ENCODE measurements at places on chromosomes 4 and X.

DNA sequence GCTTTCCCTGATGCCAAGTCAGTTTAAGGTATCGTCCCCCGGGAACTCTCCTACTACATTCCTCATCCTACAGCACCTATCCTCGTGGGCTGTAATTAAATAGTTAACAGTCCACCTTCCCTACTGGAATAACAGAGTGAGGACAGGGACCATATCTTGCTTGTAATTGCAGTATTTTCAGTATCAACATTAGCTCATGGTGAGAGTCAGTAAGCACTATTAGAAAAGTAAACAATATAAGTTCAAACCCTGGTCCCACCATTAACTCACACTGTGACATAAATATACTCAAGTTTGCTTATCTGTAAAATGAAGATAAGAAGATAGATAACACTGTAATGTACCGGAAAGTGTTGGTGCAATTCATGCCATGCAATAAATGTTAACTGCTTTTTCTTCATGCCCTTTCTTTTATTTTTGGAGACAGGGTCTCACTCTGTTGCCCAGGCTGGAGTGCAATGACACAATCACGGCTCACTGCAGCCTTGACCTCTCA, 61.3 kb downstream of the SH3RF1 start:
- DNase-seq = no peak

GRCh38 chr4:661881-662761, 12.0 kb downstream of the ATP5ME start:
- DNase-seq = no peak

- no peak for DNase-seq
Observed at GRCh38 chr4:39231660-39232059, 49.3 kb downstream of the WDR19 start.

DNA sequence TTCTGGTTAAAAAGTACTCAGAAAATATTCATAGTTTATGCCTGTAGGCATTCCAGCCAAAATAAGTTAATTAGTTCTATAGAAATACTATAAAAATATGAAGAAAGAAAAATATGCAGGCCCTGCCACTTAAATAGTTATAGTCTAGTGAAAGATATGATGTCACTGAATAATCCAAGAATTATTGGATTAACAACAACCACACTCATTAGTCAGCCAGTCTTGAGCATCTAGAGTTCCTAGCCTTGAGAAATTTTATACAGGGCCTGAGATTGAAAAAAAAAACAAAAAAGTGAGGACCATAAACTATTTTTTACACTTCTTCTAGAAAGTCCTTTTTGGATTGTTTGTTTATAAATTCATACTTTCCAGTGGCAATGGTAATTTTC, 823.0 kb downstream of the FAT4 start:
- no peak for DNase-seq

DNA sequence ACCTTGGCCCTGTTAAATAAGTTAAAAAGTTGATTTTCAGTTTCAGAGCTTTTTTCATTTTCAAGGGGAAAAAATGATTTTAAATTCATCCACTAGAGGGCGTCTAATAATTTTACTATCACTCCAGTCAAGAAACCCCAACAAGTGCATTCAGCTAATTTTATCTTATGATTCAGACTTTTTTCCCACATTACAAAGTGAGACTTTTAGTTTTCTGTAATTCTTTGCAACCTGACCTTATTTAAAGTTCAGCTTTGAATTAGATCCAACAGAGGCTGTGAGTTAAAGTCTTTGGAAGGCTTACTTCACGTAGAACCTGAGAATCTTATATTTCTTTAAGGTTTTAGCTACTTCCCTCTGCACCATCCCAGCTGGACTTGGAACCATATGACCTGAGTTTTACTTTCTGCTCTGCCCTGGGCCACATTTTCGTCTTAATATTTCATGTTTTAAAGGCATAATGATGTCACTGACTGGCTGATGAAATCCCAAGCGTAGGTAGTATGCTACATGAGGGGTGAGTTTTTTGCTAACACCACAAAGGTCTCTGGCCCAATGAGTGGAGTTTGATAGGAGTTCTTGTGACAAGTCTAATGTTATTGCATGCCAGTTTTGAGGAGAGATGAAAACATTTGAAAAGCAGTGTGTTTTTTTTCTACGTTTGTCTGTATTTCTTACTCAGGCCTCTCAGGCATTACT, 7.2 kb downstream of the GNRHR start:
- DNase-seq = peak; percentile 63

GRCh38 chr4:38672397-38673129, 8.6 kb downstream of the KLF3 start:
- DNase-seq = no peak

GRCh38 chr4:158777423-158778155, 8.8 kb downstream of the FNIP2 start:
- DNase-seq = no peak

DNA sequence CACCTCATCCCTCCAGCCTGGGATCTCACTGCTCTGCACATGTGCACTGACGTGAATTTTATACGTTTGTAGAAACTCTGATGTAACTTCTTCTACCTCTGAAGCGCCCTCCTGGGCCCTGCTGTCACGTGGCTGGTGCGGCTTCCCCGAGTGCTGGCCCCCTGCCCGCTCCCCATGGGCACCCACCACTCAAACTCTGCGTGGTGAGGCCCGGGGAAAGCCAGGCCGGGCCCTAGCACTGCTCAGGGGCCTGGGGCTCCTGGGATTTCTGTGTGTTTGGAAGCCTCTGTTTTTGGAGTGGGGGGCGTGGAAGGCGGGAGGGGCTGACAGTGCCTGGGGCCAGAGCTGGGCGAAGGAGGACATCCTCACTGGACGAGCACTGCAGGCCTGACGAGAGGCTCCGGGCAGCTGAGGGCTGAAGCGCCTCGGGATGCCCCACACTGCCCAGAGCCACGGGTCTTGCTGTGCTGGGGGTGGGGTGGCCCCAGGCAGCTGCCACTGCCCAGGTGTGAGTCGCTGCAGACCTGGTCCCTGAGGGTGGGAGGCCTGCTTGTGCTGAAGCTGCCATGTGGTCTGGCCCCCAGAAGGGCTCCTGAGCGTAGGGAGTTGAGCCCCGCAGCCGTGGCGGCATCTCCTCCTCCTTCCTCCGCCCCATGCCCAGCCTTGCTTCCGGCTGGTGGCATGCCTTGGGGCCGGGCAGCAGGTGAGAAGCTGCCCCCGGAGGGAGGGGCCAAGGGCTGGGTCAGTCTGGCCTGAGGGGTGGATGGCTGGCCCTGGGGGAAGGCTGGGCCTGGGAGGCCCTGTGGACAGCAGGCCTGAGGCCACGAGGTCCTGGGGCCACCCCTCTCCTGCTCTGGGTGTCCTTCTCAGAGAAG, 7.7 kb downstream of the NAT8L start:
- no peak for DNase-seq

GRCh38 chrX:71198066-71198465, 25.0 kb upstream of the GJB1 start:
- no peak for DNase-seq

DNA sequence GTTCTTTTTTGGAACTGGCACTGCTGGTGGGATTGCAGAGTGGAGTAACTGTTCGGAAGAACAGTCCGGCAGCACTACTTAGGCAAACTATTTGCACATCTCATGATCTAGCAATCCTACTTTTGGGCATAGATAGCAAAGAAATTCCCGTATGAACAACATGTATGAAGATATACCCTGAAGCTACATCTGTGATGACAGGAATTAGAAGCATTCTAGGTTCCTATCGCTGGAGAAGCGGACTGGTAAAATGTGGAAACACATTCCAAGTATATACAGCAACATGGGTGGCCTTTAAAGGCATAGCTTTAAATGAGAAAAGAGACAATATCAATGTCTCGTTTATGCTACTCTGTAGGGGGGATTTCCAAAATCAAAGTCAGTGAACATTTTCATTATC, 3.1 kb downstream of the DCAF16 start:
- peak; percentile 53 for DNase-seq

GRCh38 chrX:111365770-111366325, 46.1 kb downstream of the DCX start:
- no peak for DNase-seq

- DNase-seq = no peak
Observed at GRCh38 chrX:43861750-43862149, 20.5 kb downstream of the MAOB start.

DNA sequence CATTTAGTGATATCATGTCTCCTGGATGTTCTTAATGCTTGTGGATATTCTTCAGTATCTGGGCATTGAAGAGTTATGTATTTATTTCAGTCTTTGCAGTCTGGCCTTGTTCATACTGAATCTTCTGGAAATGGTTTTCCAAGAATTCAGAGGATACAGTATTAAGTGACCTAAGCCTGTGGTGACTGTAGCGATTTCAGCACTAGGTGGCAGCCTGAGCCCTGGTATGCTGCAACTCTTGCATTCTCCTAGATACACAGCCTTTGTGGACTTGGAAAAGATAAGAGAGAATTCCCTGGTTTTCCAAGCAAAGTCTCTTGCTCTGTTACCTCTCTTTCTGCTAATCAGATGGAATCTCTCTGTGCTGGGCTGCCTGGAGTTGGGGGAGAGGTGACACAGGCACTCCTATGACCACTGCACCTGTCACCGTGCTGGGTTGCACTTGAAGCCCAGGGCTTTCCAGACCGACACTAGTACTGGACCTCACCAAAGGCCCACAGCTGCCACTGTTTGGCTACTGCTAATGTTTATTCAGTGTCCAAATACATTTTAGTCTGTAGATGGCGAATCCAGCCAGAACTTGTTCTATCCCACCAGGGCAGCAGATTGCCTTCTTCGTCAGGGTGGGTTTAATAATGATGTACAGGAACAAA, 19.3 kb upstream of the SPIN2A start:
- peak; percentile 39 for DNase-seq

GRCh38 chr4:23667659-23668058, 222.2 kb downstream of the PPARGC1A start:
- no peak for DNase-seq

DNA sequence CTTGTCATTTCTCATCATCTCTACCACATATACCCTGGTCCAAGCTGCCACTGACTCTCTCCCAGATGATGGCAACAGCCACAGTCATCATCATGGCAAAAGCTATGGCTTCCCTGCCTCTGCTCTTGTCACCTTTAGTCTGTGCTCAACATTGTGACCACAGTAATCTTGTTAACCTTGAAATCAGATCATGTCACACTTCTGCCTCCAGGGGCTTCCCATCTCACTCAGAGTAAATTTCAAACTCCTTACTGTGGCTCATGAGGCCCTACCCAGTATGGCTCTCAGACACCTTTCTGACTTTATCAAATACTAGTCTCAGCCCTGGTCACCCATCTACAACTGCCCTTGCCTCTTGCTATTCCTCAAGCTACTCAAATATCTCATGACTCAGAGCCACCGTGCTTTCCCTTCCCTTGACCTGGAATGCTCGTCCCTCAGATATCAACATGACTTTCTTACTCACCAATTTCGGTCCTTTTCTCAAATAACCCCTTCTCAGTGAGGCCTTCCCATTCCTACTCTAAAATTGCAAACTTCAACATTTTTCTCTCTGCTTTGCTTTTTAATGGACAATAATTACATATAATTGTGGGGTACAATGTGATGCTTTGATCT, 41.1 kb upstream of the STIM2 start:
- no peak for DNase-seq

GRCh38 chr4:101977076-101977475, 186.5 kb downstream of the BANK1 start:
- peak; percentile 98 for DNase-seq

DNA sequence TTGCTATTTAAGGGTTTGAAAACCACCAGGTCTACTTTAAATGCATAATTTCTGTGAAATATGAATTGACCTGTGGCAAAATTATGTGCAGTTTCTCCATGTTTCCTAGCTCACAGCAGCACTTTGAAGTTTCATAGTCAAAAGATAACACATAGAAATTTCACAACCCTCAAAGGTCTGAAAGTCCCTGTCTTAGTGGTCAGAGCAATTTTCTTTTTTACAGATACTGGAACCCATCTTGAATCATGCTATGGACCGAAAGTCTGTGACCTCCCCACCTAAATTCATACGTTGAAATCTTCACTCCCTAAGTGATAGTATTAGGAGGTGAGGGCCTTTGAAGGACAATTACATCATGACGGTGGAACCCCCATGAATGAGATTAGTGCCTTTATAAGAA, 240.4 kb upstream of the BMP3 start:
- DNase-seq = no peak

- no peak for DNase-seq
Observed at GRCh38 chr4:182893047-182893446, 24.1 kb downstream of the DCTD start.

- DNase-seq = no peak
Observed at GRCh38 chrX:95318882-95319281, 1365.8 kb upstream of the DIAPH2 start.

DNA sequence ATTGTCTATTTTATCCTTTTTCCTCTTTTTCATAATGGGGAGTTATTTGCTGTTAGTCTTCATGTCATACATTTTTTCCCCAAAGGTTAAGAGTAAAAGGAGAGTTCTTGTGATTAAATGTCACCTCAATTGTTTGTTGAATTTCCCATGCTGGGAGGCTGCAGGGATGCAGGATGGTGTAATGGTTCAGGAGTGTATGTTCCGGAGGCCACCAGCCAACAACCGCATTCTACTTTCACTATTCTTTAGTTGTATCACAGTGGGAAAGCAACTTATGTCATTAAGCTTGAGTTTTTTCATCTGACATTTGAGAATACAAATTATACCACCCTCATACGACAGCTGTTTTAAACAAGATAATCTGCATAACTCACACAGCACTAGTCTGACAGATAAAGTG, 15.4 kb downstream of the AFP start:
- peak; percentile 86 for DNase-seq

DNA sequence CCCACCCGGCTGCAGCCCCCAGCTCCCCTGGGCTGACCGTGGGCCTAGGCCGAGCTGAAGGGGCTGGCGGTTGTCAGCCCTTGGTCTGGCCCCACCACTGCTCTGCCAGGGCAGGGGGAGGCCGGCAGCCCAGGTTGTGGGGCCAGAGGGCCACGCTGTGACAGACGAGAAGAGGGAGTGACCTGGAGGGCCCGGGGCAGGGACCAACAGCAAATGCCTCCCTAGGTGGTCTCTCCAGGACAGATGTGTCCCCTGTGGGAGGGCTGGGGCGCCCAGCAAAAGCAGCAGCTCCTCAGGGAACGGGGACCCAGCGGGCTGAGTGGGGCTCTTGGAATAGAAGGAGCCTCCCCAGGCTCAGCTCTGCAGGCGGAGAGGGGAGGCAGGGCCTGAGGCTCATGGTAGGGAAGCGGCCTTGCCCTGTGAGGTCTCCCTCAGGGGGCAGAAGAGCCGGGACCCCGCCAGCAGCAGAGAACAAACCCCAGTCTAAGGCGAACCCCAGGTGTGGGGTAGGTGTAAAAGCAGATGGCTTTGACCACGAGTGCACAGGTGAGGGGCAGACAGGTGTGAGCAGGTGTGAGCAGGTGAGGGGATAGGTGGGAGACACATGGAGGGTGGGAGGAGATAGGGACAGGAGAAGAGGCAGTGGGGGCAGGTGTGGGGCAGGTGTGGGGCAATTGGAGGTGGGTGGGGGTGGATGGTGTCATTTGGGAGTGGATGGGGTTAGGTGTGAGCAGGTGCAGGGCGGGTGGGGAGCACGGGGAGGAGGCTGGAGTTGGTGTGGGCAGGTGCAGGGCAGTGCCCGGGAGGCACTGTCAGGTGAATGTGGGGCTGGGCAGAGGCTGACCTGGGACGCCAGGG, 34.1 kb upstream of the SPON2 start:
- DNase-seq = no peak

DNA sequence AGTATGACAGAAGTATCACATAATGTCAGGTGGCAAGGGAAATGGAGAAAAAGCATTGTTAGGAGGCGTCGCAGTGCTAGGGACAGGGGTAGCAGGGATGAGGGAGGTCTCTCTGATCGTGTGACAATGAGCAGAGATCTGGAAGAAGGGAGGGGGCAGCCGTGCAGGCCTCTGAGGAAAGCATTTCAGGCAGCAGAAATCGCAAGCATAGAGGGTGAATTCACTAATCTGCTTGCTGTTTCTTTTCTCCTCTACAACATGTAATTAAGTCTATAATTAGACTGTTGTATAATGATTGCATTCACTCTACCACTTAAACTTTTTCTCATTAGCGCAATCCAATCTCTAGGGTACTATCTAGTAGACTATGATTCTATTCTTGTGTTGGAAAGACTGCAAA, 9.1 kb downstream of the CYP4V2 start:
- DNase-seq = no peak
